NCI-H1092 (cell line): ENCODE measurements at places on chromosomes 7 and 10.

- DNase-seq, result no peak
Observed at GRCh38 chr10:113322843-113323242, 230.0 kb upstream of the HABP2 start.

DNA sequence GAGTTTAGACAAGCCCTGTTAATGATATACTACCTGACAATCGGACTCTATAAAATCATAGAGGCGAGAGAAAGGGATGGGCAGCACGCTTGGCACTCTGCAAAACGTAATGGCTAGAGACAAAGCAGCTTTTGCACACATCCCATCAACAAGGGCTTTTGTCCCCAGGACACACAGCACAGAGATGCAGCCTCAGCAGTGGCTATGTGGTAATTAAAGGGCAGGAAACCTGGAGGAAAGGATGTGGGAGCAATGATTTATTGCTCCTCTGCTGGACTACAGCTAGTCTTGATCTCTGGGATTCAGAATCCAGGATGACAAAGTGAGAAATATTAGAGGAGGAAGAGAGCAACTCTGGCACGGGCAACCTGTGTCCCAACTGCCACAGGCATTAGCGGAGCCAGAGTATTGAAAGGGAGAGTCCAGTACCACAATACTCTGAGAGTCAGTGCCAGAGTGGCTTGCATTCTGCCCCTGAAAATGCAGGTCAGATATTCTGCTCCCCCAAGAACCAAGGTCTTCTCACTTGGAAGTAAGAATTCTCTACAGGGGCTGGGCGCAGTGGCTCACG lies 96.5 kb downstream of the ARMH3 start:
- no peak for DNase-seq

DNA sequence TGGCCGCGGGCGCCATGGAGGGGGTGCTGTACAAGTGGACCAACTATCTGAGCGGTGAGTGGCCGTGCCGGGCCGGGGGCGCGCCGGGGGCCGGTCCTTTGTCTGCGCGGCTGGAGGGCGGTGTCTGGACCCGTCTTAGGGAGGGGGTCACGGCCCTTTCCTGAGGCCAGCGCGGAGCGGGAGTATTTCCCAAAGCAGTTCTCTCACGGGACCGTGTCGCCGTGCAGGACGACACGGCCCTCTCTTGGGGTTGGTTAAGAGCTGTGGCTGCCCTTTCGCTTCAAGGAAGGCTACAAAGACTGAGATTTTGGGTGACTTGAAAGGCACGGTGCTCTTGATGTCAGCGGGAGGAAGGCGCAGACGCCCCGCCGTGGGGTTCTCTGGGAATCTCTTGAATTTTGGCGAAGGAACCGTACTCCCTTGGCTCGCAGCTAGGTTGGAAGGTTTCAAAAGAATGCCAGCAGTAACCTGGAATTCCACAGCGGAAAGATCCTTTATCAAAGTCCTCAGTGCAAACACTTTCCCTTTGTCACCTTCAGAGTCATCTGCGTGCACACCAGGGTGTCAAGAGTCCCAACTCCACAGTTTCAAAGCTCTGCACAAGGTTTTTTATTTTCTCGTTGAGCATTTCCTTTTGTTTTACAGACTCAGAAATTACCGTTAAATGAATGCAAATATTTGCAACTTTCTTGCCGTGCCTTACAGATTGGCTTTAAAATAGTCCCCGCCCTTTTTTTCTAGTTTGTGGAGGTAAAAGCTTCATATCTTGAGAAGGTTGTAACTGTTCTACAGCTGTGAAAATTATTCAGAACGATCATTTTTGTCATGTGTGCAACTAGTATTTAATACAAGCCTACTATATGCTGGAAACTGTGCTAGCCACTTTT lies 780 bp downstream of the PLEKHA8 start:
- no peak for DNase-seq

GRCh38 chr7:99000196-99000903 lies 122.0 kb downstream of the TRRAP start:
- DNase-seq, result no peak

DNA sequence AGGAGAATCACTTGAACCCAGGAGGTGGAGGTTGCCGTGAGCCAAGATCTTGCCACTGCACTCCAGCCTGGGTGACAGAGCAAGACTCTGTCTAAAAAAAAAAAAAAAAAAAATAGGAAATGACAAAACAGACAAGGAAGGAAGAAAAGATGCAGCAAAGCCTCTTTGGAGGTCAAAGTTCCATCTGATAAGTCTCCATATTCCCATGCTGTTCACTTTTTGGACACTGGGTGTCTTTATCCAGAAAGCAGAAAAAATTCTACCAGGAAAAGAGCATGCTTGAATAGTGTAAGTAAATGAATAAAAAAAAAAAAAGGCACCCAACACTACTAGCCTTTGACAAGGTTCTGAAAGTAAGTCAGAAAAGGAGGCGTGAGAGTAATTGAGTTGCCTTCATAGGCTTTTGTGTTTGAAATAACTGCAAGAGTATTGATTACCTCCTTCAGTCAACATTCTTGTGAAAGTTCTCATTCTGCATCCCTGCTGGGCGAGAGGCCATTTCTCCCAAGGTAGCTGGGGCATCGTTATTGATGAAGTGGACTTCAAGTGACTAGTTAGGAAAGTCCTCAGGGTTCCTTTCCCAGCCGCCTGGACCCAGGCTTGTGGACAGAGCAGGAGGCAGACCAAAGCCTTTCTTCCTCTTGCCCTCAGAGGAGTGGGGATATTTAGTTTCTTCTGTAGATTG lies 133.3 kb upstream of the KIF5B start:
- DNase-seq, result no peak

GRCh38 chr7:5780801-5781496 lies 514 bp downstream of the RNF216 start:
- no peak for DNase-seq

GRCh38 chr7:92678291-92678920 lies 88.2 kb upstream of the FAM133B start:
- no peak for DNase-seq

- no peak for DNase-seq
Observed at GRCh38 chr7:11077816-11078215, 104.1 kb downstream of the PHF14 start.

- DNase-seq, result no peak
Observed at GRCh38 chr7:133376514-133376913, 123.6 kb downstream of the EXOC4 start.

DNA sequence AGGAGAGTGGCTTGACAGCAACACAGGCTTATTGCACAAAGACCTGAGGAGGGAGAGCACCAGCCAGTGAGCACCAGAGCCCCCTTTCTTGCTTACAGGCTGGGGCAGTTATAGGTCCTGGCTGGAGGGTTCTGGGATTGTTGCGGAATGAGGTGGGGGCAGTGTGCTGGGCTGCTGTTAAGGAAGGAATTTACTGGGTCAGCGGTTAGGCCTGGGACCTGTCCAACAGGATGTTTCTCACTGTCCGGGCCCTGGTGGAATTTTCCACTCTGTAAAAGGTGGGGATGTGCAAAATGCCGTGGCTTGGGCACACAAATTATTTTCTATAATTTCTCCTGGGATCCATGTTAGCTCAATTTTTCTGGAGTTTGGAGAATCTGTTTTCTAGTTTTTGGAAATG lies 757.3 kb downstream of the TYW1 start:
- no peak for DNase-seq

GRCh38 chr10:93695740-93696139 lies 6.7 kb downstream of the FRA10AC1 start:
- no peak for DNase-seq

GRCh38 chr7:17520941-17521340 lies 222.5 kb downstream of the AHR start:
- no peak for DNase-seq

DNA sequence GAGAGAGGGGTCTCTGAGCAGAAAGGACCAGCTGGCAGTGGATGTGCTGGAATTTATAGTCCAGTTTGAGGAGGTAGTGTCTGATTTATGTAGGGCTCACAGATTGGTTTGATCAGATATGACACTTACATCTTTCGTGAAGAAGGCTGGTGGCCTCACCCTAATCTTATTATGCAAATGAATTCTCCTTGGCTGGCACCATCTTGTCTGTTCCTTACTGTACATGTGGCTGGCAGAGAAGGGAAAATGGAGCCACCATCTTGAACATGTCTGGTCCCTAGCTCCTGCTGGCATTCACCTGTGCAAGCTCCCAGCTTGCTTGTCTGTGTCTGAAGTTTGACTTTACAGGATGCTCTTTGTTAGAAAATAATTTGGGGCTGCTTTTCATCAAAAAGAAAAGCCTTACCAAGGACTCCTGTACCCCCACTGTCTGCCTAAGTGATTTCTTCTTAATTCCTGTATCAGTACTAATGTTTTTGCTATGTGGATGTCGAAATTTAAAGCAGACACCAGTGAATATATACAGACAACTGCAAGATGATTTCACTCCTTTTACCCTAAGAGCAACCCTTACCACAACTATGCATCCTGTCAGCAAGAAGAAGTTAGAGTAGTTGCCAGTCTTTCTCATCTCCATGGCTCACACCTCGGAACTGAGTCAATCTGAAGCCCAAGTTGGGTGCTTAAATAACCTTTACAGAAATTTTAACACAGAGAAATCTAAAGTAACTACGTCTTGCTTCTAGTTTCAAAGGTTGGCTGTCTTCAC lies 322.0 kb upstream of the SEMA3D start:
- no peak for DNase-seq

DNA sequence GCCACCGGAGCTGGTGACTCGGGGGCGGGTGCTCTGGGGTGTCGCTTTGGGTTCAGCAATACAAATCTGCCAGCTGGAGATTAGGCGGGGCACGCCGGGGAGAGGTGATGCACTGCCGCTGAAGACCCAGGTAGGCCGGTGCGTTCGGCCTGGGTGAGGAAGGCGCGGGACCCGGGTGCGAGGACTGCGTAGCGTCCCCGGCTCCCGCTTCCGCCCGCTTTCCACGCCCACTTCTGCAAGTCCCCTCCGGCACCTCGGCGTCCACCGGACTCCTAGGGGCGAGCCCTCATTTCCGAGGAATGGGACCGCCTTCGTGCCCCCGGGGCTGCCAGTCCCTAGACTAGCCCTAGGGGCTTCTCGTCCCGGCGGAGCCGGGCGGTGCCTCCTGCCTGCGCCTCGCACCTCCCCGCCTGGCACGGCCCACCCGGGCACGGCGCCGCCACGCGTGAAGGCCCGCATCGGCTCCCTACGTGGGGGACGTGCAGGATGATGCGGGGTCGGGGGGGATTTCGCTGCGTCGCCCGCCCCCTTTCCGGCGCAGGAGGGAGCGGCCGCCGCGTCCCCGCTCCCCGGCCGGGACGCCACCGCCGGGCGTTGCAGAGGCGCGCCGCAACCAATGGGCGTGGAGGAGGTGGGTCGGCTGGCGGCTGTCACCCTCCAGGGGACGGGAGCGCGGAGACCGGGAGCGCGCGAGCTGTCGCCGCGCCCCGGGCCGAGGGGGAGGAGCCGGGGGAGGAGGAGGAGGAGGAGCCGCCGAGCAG lies 40.0 kb downstream of the HK1 start:
- peak; percentile 60 for DNase-seq

GRCh38 chr7:34457329-34457728 lies 200.7 kb upstream of the NPSR1 start:
- DNase-seq, result no peak

- no peak for DNase-seq
Observed at GRCh38 chr7:121529003-121529402, 132.9 kb upstream of the FAM3C start.

DNA sequence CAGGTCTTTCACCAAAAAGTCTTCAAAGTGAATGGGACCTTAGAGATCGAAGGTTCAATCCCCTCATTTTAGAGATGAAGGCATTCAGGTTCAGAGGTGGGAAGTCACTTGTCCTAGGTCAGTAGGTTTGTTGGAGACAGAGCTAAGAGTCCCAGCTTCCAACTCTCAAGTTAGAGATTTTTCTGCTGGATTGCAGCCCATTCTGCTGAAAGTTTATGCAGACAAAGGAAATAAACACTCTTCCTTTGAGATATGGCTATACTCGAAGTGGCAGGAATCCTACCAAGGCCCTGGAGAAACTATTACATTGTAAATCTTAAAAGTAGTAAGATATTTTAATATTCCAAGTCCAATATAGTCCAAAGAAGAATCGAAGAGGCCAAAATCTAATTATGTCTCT lies 64.4 kb downstream of the LYZL1 start:
- DNase-seq, result no peak

DNA sequence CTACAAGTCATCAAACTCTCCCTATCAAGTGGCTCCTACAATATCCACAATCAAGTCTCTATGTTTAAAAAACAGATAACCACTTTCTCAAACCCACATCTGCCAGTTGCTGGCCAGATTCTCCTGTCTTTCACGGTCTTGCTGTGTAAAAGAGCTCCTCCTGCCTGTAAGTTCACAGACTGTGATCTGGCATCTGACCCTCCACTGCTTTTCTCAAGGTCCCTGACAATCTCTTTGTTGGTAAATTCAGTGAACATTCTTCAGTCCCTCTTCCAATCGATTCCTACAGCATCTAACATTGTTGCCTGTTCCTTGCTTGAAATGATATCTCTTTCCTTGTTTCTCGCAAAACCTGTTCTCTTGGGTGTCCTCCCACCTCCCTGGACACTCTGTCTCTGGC lies 18.5 kb upstream of the LMOD2 start:
- DNase-seq, result no peak

- DNase-seq, result no peak
Observed at GRCh38 chr10:123746942-123747341, 80.8 kb downstream of the GPR26 start.

DNA sequence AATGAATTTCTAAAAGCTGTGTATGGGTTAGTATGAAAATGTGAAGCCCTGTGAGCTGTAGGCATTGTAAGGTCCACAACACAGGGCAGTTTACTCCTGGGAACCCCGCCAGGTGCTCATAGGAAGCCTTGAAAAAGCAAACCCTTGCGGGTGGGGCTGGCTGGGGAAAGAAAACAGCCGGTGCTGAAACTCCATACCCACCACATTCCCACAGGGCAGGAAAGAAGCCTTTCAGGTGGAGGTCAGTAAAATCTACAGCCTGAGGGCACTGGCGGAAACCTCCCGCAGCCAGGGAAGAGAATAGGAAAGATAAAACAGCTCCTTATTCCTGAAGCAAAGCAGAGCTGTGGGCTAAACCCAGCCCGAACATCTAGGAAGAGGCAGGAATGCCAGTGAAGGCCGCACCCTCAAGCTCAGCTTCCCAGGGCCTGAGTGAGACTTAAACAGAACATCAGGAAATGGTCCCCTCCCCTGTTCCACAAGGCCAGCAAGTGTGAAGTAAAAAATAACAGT lies 34.7 kb downstream of the PODXL start:
- no peak for DNase-seq

DNA sequence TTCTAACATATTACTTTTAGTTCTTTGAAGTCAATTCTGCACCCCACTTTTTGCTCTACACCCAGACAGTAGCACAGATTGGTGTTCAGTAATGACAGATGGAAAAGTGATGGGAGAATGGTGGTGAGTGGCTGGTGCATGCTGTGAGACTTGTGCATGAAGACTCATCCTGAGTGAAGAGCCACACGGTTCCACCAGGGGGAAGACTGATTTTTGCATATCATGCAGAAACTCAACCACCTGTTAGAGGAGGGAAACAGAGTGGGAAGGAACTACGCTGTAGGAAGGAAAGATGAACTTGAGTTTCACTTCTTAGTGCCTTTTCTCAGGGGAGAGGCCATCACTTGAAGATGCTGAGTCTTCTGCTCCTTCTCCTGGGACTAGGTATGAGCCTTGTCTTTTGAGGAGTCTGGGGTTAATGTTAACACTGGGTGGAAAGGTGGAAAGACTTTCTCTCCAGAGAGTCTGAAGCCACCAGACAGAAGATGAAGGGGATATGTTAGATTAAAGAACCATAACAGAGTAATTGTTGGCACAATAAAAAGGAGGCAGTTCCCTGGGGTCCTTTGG lies 9.3 kb upstream of the PRSS1 start:
- no peak for DNase-seq
